ENCODE measurements at places on chromosomes 7 and 10.
A peak's percentile ranks its signal among the peaks of the same experiment; 100 is the strongest.

DNA sequence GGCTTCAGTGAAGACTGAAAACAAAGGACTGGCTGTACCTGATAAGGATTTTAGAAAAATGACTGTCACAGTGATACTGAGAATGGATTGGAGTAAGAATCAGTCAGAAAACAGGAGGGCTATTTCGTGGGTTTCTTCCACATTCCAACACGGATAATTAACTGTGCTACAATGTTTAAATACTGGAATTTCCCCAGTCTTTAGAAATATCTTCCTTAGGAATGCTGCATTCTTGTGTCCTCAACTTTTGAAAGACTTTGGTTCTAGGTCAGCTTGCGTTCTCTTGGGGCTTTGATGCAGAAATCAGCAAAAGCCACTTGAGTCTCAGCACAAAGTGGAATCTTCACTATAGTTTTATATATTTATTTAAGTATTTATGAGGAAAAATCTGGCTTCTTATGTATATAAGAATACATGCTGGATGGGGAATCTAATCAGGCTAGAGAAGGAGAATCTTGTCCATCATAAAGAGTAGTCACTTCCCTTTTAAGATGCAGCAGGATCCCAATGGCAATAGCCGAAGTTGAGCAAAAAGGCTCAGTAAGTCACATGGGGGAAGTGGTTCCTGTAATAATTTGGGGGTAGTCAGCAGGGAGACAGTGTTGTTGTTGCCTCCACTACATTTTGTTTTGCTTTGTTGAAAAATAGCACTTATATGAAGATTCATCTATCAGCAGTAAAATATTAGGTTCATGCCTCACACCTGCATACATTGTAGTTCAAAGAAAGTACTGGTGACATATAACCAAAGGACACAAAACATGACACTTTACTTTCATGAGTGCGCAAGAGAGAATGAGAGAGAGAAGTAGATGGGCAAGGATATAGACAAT is 86.0 kb downstream of the CH25H start:
- no peak for DNase-seq

GRCh38 chr10:64515970-64516699 is 994.9 kb downstream of the REEP3 start:
- peak; percentile 27 for DNase-seq

DNA sequence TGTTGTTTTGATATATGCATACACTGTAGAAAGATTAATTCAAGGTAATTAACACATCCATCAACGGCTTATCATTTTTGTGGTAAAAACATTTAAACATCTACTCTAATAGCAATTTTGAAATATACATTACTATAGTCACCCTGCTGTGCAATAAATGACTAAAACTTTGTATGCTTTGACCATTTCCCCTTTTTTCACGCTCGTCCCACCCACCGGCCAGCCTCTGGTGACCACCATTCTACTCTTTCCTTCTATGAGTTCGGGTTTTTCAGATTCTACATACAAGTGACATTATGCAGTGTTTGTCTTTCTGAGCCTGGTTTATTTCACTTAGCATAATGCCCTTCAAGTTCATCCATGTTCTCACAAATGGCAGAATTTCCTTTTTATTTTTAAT is 21.3 kb downstream of the CYCS start:
- DNase-seq = no peak

DNA sequence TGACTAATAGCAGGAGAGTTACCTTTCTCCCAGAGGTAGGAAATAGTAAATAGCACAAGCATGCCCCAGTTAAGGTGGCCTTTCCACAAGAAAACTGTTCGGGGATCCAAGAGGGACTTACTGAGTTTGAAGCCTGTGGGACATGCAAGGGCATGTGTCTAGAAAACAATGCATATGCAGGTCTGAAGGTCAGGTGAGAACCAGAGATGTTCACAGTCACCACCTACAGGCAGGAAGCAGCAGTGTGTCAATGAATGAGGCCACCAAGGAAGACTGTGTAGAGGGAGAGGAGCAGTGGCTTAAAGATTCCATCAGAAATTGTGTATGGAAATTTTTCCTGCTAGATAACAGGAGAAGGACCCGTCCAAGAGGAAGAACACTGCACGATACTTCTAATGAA is 66.0 kb downstream of the CALD1 start:
- DNase-seq = no peak

- DNase-seq = no peak
These were observed 14.2 kb upstream of the GET4 start for GRCh38 chr7:862157-862556.

DNA sequence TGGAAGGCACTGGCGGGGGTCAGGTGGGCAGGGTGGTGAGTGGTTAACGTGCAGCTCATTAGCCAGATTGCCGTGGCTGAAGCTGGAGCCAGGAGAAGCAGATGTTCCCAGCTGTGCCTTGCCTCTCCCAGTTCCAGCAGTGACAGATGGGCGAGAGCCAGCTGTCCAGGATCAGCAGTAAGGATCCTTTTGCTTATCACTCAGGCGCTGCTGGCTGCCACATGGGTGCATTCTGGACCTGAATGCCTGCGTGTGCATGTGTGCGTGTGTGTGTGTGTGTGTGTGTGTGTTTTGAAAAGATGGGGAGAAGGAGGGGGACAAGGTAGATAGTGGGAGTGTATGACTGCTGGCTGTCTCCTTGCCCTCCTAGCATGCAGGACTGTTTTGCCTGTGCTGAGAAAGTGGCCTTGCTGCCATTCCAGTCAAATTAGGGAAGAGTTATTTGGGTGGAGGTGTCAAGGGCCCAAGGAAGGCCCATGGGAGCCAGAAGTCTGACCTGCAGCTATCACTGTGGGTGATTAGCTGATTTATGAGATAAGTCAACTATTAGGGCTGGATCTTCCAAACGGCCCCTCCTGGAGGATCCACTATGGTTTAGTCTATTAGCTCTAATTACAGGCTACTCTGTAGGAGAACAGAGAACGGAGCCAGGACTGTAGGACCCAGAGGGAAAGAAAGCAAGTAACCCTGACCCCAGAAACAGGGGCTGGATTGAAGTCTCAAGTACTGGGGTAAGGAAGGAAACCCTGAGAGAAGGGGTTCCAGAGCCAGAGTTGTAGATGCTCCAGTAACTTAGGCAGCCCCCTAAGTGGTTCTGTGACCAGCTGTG is 3.3 kb downstream of the EPHA1 start:
- DNase-seq = no peak

GRCh38 chr10:132400547-132401151 is 3.6 kb downstream of the PWWP2B start:
- no peak for DNase-seq

- no peak for DNase-seq
These were observed 57.4 kb downstream of the TLL2 start for GRCh38 chr10:96456296-96456840.

DNA sequence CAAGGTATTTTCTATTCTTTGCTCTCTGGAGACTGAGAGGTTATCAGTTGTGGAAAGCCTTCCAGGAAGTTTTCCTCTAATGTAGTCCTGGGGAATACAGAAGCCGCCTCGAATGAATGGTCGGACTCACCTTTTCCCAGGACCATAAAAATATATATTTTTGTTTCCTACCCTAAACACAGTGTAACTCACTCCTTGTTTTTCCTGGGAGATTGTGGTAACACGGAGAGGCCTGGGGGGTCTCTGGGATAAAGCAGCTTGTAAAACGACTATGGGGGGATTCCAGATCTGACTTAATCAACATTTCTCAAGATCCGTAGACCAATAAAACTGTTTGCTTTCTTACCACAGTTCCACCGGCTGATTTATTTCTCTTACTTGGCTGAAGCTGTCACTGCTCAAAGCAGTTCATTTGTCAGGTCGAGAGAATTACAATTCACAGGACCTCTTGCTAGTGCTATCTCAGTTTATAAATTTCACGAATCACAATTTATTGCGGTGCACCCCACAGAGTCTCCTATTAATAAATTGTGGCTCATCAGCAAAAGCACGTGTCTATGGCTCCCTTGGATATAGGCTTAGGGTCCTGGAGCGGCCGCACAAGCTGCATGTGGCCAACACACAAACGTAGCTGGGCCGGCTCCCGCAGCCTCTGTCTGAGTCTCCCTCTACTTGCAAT is 176.3 kb upstream of the BMPER start:
- DNase-seq = no peak

DNA sequence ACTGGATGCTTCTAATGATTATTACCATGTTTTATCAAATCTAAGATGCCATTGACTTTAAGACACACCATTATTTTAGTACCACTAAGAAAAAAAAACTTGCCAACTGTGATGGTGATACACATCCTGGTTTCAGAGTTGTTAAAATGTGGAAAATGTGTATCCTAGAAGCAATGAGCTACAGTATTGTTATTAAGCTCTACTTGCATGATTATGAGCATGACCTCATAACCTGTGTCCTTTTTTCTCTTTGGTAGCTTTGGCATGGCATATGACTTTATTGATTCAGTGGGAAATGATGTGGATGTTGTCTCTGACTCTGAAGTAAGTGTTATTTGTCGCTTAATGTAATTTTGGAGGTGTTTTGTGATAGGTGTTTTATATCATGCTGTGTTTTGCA is 3.3 kb downstream of the EDRF1 start:
- DNase-seq = no peak
